CD4-positive, alpha-beta T cell treated with Interleukin-12 subunit alpha and Interleukin-12 subunit beta, for 1 hour (primary cell): ENCODE measurements at places on chromosomes 3 and 15.

GRCh38 chr3:125287248-125287647 is 74.7 kb upstream of the SLC12A8 start:
- DNase-seq, result no peak

DNA sequence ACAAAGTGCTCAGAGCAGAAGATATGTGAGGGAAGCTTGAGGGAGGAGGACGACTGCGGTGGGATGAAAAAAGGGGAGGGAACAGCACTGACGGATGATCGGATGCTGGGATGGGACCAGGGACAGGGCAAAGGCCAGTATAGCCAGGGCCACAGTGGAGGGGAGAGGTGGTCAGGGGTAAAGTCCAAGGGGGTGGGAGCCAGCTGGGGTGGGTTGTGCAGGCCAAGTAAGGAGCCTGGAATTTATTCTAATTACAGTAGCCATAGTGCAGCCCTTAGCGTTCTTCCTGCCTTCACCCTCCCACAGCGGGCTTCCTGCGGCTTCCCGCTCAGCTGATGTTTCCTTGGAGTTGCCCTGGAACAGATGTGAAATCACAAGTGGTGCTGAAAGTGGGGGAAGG is 7.6 kb upstream of the APEH start:
- no peak for DNase-seq

DNA sequence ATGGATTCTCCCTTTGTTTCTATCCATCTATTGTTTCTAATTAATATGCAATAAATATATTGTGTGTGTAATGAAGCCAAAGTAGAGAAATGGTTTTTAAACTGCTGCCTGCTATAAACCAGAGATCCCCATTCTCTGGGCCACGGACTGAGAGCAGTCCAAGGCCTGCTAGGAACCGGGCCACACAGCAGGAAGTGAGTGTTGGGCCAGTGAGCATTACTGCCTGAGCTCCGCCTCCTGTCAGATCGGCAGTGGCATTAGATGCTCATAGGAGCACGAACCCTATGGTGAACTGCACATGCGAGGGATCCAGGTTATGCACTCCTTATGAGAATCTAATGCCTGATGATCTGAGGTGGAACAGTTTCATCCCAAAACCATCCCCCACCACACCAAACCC is 85.2 kb upstream of the POMGNT2 start:
- no peak for DNase-seq

DNA sequence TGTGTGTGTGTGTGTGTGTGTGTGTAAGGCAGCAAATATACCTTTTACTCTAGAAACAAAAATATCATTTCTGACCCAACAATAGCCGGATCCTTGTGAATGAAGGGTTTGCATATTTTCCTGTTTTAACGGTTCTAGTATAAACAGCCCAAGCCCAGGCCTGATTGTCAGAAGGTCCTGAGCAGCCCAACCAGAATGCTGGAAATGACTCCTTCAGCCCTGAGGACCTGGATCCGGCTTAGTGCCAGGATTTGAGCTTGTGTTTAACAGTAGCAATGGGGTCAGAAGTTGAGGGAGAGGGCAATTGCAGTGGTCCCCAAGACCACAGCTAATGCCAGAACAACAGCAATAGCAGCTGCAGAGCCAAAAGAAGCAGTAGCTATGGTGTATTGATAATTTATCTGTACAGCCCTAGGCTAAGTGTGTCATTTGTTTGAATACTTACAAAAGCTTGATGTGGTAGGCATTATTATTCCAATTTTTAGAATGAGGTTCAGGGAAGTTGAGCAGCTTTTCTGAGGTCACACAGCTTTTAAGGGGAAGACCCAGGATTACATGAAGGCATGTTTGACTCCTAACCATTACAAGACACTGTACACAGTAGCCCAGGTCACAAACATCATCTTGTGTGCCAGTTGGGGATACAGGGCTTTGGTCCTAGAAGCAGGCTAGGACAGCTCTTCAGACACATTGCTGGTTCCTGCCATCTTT is 12.8 kb downstream of the FOXL2 start:
- DNase-seq, result no peak

DNA sequence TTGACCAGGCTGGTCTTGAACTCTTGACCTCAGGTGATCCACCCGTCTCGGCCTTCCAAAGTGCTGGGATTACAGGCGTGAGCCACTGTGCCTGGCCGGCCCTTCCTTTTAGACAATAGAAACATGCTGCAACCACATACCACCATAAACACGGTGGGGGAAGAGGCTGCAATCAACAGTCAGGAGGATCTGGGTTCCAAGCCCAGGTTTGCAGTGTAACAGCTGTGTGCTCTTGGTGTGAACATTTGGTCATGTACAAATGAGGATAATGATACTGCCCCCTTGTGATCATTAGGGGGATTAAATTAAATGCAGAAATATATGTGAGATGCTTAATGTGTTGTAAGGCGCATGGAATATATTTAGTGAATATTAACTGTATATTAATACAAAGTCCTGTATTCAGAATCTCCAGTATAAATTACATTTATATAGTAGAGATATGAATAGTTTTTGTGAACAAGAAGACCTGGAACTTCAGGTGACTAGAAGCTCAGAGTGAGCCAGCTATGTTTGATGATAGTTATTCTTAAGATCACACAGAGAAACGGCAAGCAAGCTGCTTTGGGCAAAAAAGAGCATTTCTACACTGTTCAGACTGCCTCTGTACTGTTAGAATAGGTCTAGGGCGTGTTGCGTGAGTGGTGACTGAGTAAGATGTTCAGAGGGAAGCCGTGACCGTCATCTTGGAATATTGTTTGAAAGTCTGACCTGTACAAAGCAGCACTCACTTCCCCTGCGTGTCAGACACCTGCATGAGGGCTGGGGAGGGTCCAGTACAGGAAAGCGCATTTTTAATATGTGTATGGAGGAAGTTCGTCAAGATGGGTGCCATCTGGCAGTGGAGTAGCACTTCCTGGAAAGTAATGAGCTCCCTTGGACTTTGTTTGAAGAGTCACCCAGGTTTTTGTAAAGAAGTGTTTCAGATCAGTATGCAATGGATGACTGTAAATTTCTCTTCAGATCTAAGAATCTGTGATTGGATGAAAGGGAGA is 125.8 kb downstream of the PGPEP1L start:
- DNase-seq, result peak; percentile 54

- no peak for DNase-seq
Measured at GRCh38 chr3:117545484-117545883, 835.9 kb downstream of the TUSC7 start.

DNA sequence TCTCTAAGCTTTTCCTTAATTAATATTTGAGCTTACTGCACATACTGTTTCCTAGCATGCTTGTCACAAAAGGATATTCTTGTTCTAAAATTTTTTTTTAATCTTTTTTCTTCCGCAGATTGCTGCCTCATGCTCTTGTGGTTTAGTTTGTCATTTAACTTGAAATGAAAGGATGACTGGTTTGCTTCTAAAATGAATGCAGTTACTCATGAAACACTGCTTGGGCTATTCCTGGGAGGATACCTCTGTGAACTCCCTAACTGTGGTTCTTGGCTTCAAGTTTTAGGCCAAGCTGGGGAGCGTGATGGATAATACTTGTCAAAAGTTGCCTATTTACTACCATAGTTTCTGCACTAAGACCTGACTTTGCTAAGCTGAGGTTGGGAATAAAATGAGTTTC is 64.0 kb downstream of the USP13 start:
- DNase-seq, result no peak
